ENCODE measurements at places on chromosomes 7 and 10. TPM values are rescaled to one million over a fixed set of nuclear protein-coding genes. Genes with fewer than 3 reads are reported as not detected.
A peak's percentile ranks its signal among the peaks of the same experiment; 100 is the strongest.

DNA sequence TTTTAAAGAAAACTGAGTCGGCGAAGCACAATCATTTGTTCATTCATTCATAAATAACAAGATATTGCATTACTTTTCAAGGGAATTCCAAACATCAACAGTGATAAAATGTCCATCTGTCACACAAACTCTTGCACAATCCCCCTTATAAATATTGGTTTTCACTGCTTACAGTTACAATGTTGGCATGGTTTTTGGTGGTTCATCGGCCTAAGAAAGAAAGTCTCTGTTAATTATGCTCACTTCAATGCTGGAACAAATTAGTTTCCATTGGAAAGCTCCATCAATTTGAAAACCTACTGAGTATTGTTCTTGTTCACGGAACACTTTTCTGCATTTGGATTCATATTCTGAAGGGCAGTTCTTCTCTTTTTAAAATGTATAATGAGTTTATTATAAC lies 188.5 kb downstream of the JAZF1 start:
- no peak for DNase-seq

GRCh38 chr7:30329716-30330115 lies 45.3 kb downstream of the ZNRF2 start:
- DNase-seq: no peak

- DNase-seq: peak; percentile 43
These were observed 25.1 kb downstream of the PRKAG2 start for GRCh38 chr7:151851782-151852181.

DNA sequence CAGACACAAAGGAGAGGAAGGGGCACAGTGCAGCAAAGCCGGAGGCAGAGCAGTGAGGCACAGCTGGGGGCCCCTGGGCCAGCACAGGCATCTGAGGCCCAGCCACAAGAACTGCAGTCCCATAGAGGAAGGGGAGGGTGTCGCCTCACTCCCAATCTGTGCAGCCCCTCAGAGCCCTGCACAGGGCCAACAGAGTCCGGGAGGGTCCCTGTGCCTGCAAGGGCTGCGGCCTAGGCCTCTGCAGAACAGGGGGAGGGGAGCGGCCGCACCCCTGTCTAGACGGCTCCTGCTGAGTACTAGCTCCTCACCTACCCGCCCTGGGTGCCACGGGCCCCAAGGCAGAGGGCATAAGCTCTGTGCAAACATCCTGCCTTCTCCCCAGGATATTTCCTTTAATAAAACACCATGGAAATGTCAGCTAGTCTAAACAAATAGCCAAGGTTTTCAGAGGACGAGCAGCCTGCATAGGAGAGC lies 32.4 kb upstream of the RET start:
- no peak for DNase-seq

DNA sequence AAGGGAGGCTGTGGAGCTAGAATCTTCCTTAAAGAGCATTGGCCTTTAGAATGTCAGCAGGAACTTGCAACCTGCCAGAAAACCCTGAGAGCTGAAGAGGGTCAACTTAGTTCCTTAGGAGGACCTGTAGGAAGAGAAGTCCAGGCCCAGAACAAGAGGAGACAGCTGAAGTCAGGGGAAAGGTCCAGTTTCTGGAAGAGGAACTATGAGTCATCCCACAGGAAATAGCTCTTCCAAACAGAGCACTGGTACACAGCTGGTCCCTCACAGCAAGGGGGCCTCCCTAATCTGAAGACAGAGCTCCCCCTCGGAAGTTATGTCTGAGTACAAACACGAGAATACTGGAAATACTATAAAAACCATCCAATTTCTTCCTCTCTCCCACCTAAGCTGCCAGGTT lies 98.9 kb downstream of the HERPUD2 start:
- no peak for DNase-seq

DNA sequence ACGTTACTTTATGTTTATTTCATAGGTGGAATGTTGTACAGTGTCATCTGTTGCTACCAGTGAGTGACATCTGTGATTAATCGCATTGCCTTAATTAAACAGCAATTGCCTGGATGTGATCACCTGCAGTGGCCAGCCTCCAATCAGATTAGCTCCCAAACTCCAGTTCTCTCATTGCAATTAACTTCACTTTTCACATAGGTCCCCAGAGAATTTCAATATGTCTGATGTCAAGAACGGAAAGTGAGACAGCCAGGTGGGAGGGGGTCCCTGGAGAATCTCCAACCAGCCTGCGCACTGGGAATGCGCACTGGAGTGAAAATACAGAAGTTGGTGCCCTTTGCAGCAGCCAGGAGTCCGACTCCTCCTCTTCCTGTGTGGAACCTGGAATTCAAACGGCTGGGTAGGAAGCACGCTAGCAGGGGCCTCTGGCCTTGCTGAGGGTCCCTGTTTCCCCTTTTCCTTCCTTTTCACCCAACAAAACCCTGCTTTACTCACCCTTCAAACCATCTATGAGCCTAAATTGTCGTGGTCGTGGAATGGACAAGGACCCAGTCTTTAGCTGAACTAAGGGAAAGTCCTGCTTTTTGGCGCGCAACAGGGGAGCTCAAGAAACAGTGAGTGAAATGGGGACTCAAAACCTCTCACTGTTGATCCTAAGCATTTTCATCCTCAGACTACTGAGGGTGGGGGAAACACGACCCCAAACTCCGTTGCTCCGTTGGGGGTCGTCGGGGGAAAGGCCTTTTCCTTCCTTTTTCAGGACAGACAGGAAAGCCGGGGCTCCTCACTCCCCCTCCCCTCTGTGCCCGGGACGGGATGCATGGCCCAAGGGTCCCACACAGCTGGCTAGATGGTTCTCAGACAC lies 1355.5 kb upstream of the LRRTM3 start:
- DNase-seq: peak; percentile 76

DNA sequence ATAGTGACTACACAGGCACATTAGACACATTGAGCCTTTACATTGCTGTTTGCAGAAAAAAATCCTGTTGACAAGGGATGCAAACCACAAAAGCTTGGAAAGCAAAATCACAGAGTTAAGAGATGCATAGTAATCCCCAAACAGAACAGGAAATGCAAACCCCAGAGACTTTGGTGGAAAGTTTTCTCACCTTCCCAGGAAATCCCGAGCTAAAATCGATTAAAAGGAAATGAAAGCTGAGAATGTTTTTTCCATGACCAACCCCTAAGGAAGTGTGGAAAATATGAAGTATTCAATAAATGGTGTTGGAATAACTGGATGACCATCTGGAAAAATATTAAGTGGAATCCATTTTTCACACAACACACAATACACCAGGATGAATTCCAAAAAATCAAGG lies 598.7 kb downstream of the GRID1 start:
- DNase-seq: no peak

- DNase-seq: peak; percentile 51
These were observed at the start of gene TMEM196 for GRCh38 chr7:19772841-19773760. TSS of gene TMEM196 (minus strand) at chr7:19773617. CDS start at chr7:19772696, 921 bp downstream.

GRCh38 chr7:94031865-94032264 lies 27.7 kb upstream of the BET1 start:
- no peak for DNase-seq

GRCh38 chr10:120075349-120075748 lies 182.8 kb downstream of the SEC23IP start:
- DNase-seq: no peak

DNA sequence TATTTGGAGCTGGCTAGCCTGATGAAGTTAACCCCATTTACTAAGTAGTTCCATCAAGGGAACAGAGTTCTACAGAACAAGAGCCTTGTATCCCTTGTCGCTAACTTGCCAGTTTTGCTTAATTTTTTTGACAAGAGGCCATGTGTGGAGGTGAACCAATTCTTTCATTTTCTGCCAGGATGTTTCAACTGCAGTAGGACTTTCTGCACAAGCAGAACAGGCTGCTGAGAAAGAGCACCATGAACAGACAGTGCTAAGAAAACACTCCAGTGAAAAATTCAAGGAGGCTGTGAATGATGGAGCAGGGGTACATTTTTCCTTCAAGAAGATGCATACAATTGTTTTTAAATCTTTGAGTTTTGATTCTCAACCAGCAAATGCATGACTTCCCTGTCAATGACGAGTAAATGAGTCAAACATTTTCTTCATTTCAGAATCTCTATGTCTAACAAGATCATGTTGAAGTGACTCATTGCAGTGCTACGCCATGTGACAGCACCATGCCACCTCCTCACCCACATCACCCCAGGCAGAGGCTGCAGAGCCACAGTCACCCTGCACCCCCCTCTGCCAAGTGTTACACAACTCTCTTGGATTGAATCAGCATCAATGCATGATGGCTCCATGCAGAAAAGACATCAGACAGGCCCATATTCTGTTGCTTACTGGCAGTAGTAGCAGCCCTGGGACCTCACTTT lies 193.1 kb downstream of the COBL start:
- no peak for DNase-seq

DNA sequence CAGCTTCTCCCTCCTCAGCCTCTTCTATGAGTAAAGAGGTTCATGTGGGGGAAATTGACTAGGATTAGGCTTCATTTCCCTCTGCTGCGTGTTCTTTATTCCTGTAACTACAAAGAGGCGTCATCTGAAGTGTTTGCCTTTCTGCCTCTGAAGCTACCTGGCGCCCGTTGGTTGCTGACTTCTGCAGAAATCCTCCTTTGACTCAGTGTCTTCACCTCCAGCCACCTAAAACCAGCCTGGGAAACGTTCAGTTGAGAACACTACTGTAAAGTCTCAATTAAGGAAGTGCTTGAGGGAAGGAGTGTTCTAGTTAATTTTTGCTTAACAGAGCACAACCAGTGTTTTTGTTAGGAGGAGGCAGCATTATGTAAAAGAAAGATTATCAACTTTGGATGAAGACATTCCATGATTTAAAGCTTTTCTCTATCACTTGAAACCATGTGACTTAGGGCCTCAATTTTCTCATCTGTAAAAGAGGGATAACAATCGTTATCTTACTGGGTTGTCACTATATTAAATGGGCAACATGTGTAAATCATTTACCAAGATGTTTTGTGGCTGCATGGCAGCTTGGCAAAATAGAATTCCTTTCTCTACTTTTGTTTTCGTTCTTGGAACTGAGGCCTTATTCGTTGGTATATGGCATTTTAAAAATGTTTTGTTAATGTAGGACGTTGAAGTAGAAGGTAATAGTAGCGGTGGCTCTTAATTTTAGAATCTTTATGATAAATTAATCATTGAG lies 642.9 kb downstream of the SDK1 start:
- no peak for DNase-seq

DNA sequence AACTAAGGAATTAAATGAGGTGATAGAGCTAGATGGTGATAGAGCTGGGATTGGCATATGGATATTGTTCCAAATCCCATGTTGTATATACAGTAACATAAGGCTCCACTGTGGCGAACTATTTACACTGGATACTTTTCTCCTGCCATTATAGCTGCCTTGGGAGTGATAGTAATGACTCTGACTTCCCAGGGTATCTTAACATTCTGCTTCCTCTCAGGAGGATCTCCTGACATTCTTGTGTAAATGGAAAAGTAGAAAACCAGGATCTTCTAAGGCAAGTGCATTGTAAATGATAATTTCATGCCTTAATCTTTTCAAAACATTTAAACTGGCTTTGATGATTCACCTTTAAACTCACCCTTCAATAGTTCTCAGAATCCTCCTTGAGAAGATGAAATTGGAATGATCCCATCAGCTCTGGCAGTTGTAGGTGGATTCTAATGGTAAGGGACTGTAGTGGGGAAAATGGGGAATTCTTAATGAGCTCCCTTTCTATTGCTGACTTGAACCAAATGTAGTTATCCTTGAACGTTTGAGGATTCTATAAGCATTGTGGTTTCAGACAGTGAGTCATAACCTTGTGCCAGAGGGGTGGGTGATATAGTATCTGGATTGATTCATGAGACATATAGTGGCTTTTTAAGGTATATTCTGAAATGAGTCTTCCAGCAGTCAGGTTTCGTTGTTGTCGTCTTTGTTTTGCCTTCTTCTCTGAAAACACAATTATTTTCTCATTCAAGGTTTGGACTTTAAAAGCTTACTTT lies 450.0 kb downstream of the SUGCT start:
- DNase-seq: no peak

- no peak for DNase-seq
These were observed 1.7 kb downstream of the VPS37D start for GRCh38 chr7:73669288-73669701.

DNA sequence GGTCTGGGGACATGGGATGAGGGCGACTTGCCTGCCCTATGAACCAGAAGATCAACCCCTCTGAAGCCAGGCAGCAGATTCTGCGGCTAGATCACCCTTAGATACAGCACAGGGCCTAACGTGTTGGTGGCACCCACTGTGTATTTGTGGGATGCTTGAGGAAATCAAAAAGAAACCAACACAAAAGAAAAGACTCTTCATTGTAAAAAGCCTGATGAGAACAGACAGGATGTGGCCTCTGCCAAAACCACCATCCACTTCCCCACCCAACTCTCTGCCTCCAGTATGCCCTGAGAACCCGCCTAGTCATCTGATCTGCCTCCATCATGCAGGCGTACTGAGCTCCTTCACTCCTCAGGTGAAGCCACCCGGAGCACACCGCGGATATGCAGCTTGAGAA lies 97.2 kb upstream of the INSYN2A start:
- no peak for DNase-seq

DNA sequence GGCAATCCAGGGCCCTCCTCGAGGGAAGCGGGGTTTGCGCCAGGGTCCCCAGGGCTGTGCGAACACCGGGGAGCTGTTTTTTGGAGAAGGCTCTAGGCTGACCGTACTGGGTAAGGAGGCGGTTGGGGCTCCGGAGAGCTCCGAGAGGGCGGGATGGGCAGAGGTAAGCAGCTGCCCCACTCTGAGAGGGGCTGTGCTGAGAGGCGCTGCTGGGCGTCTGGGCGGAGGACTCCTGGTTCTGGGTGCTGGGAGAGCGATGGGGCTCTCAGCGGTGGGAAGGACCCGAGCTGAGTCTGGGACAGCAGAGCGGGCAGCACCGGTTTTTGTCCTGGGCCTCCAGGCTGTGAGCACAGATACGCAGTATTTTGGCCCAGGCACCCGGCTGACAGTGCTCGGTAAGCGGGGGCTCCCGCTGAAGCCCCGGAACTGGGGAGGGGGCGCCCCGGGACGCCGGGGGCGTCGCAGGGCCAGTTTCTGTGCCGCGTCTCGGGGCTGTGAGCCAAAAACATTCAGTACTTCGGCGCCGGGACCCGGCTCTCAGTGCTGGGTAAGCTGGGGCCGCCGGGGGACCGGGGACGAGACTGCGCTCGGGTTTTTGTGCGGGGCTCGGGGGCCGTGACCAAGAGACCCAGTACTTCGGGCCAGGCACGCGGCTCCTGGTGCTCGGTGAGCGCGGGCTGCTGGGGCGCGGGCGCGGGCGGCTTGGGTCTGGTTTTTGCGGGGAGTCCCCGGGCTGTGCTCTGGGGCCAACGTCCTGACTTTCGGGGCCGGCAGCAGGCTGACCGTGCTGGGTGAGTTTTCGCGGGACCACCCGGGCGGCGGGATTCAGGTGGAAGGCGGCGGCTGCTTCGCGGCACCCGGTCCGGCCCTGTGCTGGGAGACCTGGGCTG lies 26.0 kb downstream of the PRSS2 start:
- no peak for DNase-seq

Gene LLCFC1
- total RNA-seq: 38.5 TPM

Gene TRDMT1
- total RNA-seq: 9.7 TPM

Gene GHRHR
- total RNA-seq: 3.6 TPM

Gene PTPRZ1
- 1.9 TPM for total RNA-seq

Gene CCDC3
- total RNA-seq: 33.3 TPM

Gene PRKG1
- 12.5 TPM for total RNA-seq

Gene NDUFA5
- 68.5 TPM for total RNA-seq

Gene STEAP1
- 6.4 TPM for total RNA-seq

Gene CLCN1
- total RNA-seq: 1.4 TPM

Gene CHN2
- total RNA-seq: 27.4 TPM

Gene FBXL13
- total RNA-seq: 38.8 TPM

Gene TMEM176B
- 6.6 TPM for total RNA-seq
